Fibroblast of lung (primary cell): ENCODE measurements at places on chromosomes 3 and 15. TPM values are rescaled to one million over a fixed set of nuclear protein-coding genes. Genes with fewer than 3 reads are reported as not detected.

DNA sequence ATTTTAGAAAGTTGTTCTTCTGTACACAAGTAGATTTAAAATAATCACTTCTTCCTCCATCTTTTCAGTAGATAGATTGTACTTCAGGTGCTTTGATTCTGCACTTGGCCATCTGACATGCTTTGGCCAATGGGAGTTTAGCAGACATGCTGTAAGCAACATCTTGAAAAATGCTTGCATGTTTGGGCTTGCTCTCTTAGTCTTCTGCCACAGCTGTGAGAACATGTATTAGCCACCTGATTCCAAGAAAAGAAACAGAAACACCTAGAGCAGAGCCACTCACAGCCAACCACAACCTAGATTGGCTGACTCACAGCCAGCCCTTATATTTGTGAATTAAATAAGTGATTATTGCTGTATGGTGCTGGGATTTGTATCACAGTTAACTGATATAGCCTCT lies 70.2 kb upstream of the GADL1 start:
- no peaks in the 10 kb centered on the region for H3K27me3 ChIP-seq
- no peaks in the 10 kb centered on the region for H3K36me3 ChIP-seq
- no peaks in the 10 kb centered on the region for H3K4me1 ChIP-seq
- DNase-seq: no peak

DNA sequence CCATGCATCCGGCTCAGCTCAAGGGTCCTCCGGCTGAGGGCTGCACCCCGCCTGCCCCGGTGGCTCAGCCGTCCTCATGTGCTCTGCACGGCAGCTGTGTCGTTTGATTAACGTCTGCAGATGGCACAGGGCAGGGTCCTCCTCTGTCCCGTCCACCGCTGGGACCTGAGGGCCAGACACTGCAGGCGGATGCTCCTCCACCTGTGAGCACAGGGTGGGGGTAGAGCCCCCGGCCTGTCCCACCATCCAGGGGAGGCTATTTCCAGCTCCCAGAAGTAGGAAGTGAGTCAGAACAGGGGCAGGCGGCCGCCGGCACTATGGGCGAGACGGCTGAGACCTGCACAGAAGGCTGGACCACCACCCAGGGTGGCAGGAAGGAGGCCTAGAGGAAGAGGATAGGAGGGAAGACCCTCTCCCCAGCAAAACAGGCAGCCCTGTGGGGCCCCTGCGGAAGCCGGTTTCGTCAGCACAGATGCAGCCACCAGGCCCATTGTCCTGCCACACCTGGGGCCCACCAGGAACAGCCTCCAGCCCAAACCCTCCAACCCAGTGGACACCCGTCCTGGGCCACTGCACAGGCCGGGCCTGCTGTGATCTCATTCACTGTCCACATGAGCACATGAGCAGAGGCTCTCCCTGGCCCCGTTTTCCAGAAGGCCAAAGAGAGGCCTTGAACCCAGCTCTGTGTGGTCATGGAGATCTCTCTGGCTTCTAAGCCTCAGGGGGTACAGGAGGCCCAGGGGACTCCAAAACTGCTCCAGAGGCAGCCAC lies 12.6 kb upstream of the PLXND1 start:
- no peak overlapping the region for H3K27ac ChIP-seq
- H3K4me1 ChIP-seq: peaks cover 15% of the 10 kb centered on the region
- H3K27me3 ChIP-seq: no peaks in the 10 kb centered on the region
- no peaks in the 10 kb centered on the region for H3K36me3 ChIP-seq
- DNase-seq: no peak

DNA sequence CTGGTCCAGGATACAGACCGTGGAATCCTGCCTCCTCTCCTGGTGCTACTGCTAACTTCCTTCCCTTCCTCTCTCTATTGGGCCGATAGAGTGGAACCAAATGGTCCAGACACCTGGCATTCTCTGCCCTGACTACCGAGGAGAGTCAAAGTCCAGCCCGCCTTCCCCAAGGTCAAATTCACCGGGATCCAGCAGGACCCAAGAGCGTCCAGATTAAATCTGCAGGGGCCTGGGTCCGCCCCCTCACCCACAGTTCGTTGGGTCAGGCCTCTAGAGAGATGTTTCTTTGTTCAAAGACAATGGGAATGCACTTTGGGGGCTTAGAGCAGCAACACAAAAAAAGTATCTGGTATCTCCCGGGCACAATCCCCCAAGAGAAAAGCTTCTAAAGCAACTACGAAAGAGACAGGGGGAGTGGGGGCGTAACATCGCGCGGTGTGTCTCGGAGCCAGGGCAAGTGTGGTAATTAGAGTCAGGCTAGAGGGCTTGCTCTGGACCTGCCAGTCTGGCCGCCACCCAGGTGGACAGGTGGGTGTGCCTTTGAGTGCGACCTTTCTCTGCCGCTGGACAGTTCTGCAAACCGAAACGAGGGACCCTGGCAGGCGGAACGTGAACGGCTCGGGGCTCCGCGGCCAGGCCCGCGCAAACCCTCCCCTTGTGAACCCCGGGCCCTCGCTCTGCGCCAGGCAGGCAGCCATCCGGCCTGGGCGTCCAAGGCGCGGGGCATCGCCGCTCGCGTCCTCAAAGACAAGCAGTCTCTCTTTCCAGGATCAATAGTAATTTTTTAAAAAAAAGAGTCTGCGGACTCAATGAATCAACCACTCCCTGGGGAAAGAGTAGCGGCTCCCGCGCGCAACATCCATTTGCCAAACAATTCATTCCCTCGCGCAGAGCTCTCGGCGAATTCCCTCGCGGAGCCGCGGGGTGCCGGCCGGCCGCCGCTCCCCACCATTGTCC lies 806 bp downstream of the KLHL25 start:
- H3K27ac ChIP-seq: peak overlapping the region; percentile 54
- H3K4me1 ChIP-seq: no peaks in the 10 kb centered on the region
- DNase-seq: peak; percentile 30
- no peaks in the 10 kb centered on the region for H3K36me3 ChIP-seq

The BFSP2 gene
- not detected in 2 replicates for total RNA-seq

DNA sequence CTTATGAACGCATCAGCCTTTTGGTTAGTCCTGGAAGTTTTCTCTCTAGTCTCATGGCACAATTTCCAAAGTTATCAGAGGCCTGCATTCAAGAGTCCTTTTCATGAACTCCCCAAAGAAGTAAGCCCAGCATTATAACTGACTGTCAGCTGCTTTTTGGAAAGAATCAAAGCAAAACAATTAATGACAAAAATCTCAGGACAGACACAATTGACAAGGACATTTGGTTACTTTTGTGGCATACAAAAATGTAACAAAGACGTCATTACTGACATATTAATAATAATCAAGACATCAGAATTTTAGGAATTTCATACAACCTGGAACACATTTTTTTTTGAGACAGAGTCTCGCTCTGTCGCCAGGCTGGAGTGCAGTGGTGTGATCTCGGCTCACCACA lies 21.2 kb downstream of the KATNBL1 start:
- no peak overlapping the region for H3K4me3 ChIP-seq
- no peaks in the 10 kb centered on the region for H3K27me3 ChIP-seq
- H3K4me1 ChIP-seq: no peaks in the 10 kb centered on the region
- H3K36me3 ChIP-seq: no peaks in the 10 kb centered on the region
- no peak overlapping the region for H3K27ac ChIP-seq
- DNase-seq: no peak

- no peak overlapping the region for H3K27ac ChIP-seq
- no peaks in the 10 kb centered on the region for H3K36me3 ChIP-seq
- no peaks in the 10 kb centered on the region for H3K4me1 ChIP-seq
- no peak overlapping the region for H3K4me3 ChIP-seq
These were observed 38.5 kb downstream of the SLCO2A1 start for GRCh38 chr3:133991209-133991608.

- DNase-seq: no peak
- no peak overlapping the region for H3K27ac ChIP-seq
- no peaks in the 10 kb centered on the region for H3K36me3 ChIP-seq
- no peaks in the 10 kb centered on the region for H3K4me1 ChIP-seq
- H3K4me3 ChIP-seq: no peak overlapping the region
These were observed 74.6 kb downstream of the FGF12 start for GRCh38 chr3:192652727-192653126.

- H3K4me1 ChIP-seq: no peaks in the 10 kb centered on the region
- no peak for DNase-seq
- no peak overlapping the region for H3K4me3 ChIP-seq
- peaks cover 2% of the 10 kb centered on the region for H3K27me3 ChIP-seq
- H3K36me3 ChIP-seq: no peaks in the 10 kb centered on the region
- H3K27ac ChIP-seq: no peak overlapping the region
These were observed 54.2 kb upstream of the CMTM8 start for GRCh38 chr3:32184187-32184730.

The NME9 gene
- total RNA-seq: not detected in 2 replicates

DNA sequence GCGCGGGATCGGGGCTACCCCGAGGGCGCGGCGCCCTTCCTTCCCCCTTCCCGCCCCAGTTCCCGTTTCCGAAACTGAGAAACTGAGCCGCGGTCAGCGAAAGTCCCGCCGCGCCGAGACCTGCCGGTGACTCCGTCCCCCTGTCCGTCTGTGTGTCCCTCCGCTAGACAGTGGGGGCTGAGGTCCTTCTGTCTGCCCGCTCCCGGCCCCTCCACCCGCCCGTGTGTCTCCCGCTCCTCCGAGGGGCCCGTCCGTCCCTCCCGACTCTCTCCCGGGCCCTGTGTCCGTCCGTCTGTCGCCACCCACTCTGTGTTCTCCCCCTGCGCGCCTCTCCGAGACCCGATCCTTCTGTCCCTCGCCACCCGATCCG lies 426 bp downstream of the PRKCD start:
- H3K4me3 ChIP-seq: peak overlapping the region; percentile 88
- no peaks in the 10 kb centered on the region for H3K36me3 ChIP-seq
- H3K27ac ChIP-seq: peak overlapping the region; percentile 57
- no peak for DNase-seq
- H3K27me3 ChIP-seq: peaks cover 10% of the 10 kb centered on the region

DNA sequence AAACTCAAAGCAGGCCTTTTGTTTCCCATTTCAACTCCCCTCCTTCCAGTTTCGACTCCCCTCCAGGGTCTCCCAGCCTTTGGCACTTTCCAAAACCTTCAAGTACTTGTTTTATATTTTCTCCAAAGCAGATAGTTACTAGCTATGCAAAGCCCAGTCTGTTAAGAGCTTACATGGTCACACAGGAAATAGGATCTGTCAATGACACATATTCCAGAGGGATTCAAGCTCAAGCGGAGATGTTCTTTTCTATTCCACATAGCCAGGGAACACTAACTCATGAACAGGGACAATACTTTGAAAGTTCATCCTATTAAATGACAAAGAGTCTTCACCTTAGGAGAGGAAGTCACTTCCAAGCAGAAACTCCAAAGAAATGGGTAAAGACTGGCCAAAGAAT lies 18.6 kb downstream of the SUCLG2 start:
- peaks cover 5% of the 10 kb centered on the region for H3K4me1 ChIP-seq
- DNase-seq: peak; percentile 49
- H3K27ac ChIP-seq: peak overlapping the region; percentile 62
- no peaks in the 10 kb centered on the region for H3K27me3 ChIP-seq
- no peak overlapping the region for H3K4me3 ChIP-seq
- no peaks in the 10 kb centered on the region for H3K36me3 ChIP-seq

The FETUB gene
- not detected in 2 replicates for total RNA-seq

The SPINK8 gene
- not detected in 2 replicates for total RNA-seq

- no peak overlapping the region for H3K27ac ChIP-seq
- no peaks in the 10 kb centered on the region for H3K4me1 ChIP-seq
- DNase-seq: no peak
These were observed 221.0 kb downstream of the CNTN3 start for GRCh38 chr3:74393426-74393825.

DNA sequence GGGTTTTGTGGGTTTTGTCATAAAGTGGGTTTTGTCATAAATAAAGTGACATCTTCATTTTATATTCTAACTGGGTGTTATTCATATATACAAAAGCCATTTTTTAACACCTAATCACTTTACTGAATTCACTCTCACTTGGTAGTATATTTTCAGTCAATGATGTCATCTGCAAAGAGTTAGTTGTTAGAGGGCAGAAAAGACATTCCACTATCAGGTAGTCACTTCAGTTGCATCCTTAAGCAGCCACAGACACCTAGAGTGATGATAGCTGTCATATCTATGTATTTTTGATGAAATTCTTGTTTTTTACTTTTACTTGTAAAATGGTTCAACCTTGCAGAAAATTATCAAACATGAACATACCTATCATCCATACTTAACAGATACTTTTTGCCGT lies 89.0 kb downstream of the DHX36 start:
- no peaks in the 10 kb centered on the region for H3K27me3 ChIP-seq
- no peaks in the 10 kb centered on the region for H3K36me3 ChIP-seq
- H3K4me1 ChIP-seq: no peaks in the 10 kb centered on the region
- no peak overlapping the region for H3K4me3 ChIP-seq
- no peak overlapping the region for H3K27ac ChIP-seq
- no peak for DNase-seq
